ENCODE measurements at places on chromosomes 2 and 18. TPM values are rescaled to one million over a fixed set of nuclear protein-coding genes. Genes with fewer than 3 reads are reported as not detected.

Gene UGT1A5
- total RNA-seq: not detected

Gene SLC19A3
- 0.29 TPM for total RNA-seq

Gene MOCOS
- total RNA-seq: 5.7 TPM

Gene ASXL3
- total RNA-seq: under 0.01 TPM

Gene PGAP1
- total RNA-seq: 2.6 TPM

Gene LHCGR
- total RNA-seq: not detected
